ENCODE measurements at places on chromosomes 2 and 18.

DNA sequence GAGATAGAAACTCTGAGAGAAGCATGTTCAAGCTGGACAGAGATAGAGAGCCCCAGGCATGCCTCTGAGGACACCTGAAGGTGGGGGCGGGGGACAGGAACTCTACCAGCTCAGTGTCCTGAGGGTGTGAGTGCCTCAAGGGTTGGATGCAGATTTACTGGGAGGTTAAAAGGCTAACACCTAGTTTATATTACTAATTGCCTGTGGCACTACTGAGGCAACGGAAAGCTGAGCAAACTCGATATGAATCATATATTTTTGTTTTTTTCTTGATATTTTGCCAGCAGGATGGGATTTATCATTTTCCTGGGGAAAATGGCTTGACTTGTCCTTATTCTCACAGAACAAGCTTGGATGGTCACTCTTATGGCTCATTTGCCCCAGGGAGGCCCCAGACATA lies 319.5 kb downstream of the ALK start:
- no peak for DNase-seq

DNA sequence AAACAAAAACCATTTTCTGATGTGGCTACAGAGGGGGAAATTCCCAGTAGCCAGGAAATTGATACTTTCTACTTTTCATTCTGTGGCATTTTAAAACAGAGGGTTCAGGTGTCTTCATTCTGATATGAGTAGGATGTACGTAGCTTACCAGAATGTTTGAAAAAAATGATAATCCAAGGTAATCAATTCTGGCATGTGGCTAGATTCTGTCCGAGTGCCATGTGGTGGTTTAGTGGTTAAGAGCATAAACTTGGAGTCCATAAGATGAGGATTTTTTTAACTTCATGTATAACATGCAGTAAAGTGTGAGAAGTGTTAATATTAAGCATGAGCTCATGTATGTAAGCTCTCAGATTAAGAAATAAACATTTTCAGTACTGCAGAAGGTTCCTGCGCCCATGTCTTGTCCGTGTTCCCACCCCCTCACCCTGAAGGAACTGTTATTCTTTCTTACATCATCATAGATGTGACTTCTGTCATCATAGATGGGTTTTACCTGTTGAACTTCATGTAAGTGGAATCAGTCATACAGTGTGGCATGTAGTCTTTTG lies 4.5 kb downstream of the B3GNT2 start:
- DNase-seq: no peak

DNA sequence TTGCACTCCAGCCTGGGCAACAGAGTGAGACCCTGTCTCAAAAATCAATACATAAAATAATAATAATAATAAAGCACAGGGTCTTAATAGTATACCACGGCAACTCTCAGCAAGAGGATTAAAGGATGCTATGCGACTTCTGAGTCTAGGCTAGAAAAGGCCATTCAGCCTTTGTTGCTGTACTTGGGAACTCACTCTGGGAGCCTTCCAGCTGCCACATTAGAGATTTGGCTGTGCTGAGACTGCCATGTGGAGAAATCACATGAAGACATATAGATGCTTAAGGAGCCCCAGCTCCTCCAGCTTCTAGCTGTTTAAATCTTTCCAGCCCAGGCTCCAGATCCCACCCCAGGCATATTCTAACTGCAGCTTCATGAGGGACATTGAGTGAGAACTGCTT lies 8.2 kb upstream of the TANC1 start:
- no peak for DNase-seq

GRCh38 chr2:230360028-230360427 lies 33.0 kb downstream of the SP140L start:
- no peak for DNase-seq

GRCh38 chr2:101395545-101396315 lies 8.4 kb upstream of the CREG2 start:
- DNase-seq: no peak

GRCh38 chr2:192593561-192593960 lies 398.8 kb upstream of the TMEFF2 start:
- no peak for DNase-seq

GRCh38 chr2:205563646-205564045 lies 118.7 kb upstream of the NRP2 start:
- no peak for DNase-seq

DNA sequence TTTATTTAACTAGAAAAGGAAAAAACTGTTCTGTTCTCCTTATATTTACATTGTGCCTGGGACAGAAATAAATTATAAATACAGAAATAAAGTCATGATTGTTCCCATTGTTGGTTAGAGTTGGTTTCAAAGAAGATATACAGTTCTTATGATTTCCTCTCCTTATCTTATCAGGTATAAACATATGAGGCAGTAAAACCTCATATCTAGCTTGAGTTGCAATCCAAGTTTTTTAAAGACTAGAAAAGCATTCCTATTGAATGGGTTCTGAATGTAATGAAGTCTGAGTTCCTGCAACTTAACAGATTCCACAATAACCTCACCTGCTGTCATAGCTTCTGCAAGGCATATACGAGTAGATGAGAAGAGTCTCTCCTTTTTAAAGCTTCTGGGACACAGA lies 114.7 kb upstream of the CAVIN2 start:
- no peak for DNase-seq

DNA sequence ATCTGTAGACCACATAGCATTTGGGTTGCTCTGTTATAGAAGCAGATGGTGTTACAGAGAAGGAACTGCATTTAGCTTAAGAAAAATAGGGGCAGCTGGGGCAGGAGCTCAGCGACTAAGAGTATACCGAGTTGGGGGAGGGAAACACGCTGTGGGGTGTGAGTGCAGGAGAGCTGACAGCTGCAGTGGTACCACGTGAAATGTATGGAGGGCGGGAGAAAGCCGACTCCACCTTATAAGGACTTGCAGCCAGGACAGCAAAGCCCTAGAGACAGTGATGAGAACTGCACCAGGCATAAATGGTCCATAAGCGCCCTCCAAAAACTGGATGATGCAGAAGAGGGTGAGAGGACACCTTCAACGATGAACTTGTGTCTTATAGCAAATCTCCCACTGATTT lies 237.6 kb downstream of the PRKCE start:
- no peak for DNase-seq

DNA sequence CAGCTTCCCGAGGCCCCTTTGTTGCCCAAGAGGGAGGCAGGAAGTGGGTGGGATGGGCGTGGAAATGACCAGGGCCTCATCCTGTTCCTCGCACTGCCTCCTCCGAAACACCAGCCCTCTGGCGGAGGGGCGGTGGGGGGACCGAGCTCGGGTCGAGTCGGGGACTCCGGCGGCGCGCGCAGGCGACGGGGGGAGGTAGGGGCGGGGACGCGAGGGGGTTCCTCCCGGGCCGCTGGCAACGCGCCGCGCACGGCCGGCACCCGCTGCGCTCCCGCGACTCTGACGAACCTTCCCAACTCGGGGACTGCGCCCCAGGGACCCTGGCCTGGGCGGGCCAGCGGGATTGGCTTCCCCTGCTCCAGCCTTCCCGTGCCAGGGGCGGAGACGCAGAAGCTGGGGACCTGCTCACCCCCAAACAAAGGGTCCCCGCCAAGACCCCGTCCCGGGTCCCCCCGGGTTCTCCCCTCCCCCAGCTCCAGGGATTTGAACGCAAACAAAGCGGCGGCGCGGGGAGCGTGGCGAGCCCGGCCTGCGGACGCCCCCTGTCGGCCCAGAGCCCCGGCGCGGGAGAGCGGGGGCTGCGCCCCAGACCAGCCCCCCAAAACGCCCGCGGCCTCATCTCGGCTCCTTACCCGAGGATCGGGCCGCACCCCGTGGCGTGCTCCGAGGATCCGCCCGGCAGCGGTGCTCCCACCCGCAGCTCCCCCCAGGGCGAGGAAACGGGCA lies 1.2 kb downstream of the SEMA4C start:
- DNase-seq: no peak

- no peak for DNase-seq
Observed at GRCh38 chr2:101752716-101753616, 55.5 kb downstream of the MAP4K4 start.

- no peak for DNase-seq
Observed at GRCh38 chr2:145199827-145200706, 680.1 kb upstream of the ZEB2 start.

GRCh38 chr18:58545338-58546296 lies 83.3 kb downstream of the ALPK2 start:
- no peak for DNase-seq

GRCh38 chr2:219457784-219458369 lies 23.2 kb downstream of the SPEG start:
- DNase-seq: no peak

GRCh38 chr2:167334146-167334742 lies 446.0 kb downstream of the XIRP2 start:
- DNase-seq: no peak

DNA sequence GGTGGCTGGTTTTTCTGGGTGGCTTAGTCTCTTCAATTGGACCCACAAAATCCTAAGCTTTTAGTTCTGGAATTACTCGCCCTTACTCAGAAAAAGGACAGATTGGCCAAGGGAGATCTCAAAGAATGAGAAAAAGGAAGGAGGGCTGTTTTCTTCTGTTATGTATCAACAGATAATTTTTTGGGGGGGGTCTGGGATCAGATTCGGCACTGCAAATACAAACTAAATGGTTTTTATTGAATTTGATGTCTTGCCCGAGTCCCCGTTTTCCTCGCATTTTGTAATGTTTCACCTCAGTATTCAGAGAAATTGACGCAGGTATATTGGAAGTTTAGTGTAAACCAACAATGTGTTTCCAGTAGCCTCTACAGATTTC lies 762 bp downstream of the YIPF4 start:
- DNase-seq: no peak

GRCh38 chr2:188016917-188017316 lies 274.8 kb upstream of the GULP1 start:
- no peak for DNase-seq

DNA sequence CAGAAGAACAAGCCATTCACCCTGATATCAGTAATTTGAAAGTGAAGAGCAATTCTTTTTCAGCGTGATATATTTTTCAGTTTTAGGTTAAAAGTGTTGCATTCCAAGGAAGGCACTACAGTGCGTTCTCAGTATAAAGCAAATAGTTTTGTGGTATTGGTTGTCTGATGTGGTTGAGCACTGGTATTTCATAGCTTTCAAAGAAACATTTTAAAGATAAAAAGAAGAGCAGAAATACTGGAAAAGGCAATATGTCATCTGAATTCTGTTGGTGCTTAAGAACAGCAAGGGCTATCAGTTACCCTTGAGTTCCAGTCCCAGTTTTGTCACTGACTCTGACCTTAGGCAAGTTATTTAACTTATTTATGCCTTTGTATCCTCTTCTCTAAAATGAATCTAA lies 191.6 kb downstream of the BABAM2 start:
- no peak for DNase-seq

DNA sequence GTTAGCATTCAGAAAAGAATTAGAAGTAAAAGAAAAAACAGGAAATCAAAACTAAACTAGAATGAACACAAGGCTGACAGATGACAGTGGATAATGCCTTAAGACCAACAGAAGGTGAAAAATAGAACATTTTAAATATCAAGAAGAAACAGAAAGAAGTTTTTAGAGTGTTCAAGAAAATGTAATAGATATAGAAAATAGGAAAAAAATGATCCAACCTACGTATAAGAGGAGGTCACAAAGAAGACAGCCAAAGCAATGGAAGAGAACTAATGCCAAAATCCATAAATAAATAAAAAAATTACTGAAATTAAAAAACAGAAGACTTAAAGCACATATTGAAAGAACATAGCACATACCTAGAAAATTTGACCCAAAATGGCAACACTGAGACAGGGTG lies 42.5 kb upstream of the EN1 start:
- no peak for DNase-seq

GRCh38 chr2:96089356-96090195 lies 26.8 kb downstream of the ADRA2B start:
- no peak for DNase-seq

DNA sequence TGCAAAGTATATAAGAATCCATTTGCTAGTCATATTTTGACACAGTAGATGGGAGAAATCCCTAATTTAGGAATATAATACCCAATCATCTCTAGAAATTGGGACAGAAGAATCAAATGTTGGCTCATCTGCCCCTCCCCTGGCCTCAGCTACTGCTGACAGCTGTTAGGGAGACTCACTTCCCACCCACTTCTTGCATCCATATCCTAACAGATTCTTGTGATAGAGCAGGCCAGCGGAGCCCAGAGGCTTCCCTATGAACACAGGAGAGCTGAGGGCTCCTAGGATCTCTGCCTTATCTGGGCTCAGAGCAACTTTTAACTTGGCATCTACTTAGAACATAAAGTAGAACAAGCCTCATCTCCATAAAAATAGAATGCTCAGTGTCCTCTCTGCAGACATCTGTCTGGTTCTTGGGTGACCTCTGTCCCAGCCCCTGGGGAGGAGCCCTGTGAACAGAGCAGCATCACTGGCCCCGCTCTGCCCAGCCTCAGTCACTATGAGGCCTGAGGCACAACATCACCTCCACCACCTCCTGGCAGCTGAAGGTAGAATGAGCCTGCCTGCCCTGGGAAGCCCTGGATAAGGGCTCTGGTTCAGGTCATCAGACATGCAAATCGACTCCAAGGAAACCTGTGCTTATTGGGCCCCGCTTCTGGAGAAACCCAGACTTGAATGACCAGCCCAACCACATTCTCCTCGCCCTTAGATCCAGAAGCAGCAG lies 229.7 kb downstream of the ANKRD36B start:
- no peak for DNase-seq

- DNase-seq: no peak
Observed at GRCh38 chr18:70705831-70706416, 417.1 kb downstream of the SOCS6 start.

DNA sequence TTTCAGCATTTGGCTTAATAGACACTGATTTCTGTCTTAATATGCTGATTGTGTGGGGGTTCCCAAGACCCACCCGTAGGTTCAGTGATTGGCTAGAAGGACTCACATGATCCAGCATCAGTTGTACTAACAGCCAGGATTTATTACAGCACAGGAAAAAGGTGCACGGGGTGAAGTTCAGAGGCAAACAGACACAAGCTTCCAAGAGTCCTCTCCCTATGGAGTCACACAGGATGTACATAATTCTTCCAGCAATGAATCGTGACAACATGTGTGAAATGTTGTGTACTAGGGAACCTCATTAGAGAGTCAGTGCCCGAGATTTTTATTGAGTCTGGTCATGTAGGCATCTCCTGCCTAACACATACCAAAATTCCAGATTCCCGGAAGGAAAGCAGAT lies 52.8 kb downstream of the GALNT1 start:
- DNase-seq: no peak

GRCh38 chr2:14137643-14138042 lies 494.9 kb upstream of the LRATD1 start:
- no peak for DNase-seq

DNA sequence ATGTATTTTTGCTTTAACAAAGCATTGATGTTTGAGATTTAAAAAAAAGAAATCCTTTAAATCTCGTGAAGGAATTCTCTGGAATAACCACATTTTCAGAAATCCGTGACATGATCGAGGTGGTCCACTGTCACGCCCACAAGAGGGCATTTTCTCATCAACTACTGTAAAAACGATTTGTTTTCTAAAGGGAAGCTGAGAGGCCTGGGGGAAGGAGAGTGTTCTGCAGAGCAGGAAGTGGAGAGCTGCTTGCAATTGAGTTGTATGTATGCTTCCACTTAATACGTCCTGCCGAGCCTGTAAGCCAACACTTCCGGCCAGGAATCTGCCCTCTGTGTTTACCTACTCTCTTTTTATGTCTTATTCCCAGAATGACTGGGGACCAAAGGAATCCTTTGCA lies 19.4 kb downstream of the KLHL29 start:
- DNase-seq: no peak

- DNase-seq: no peak
Observed at GRCh38 chr2:223797037-223797436, 40.3 kb downstream of the AP1S3 start.

- no peak for DNase-seq
Observed at GRCh38 chr2:209367075-209367747, 56.6 kb upstream of the MAP2 start.

GRCh38 chr2:18883616-18884456 lies 294.5 kb upstream of the NT5C1B start:
- no peak for DNase-seq

All from stimulated activated CD8-positive, alpha-beta memory T cell treated with anti-CD3 and anti-CD28 coated beads, Interleukin-15, amount 100 ng/mL, for 24 hours (primary cell).